Islet precursor cell (in vitro differentiated cells): ENCODE measurements at places on chromosomes 16 and 17.

DNA sequence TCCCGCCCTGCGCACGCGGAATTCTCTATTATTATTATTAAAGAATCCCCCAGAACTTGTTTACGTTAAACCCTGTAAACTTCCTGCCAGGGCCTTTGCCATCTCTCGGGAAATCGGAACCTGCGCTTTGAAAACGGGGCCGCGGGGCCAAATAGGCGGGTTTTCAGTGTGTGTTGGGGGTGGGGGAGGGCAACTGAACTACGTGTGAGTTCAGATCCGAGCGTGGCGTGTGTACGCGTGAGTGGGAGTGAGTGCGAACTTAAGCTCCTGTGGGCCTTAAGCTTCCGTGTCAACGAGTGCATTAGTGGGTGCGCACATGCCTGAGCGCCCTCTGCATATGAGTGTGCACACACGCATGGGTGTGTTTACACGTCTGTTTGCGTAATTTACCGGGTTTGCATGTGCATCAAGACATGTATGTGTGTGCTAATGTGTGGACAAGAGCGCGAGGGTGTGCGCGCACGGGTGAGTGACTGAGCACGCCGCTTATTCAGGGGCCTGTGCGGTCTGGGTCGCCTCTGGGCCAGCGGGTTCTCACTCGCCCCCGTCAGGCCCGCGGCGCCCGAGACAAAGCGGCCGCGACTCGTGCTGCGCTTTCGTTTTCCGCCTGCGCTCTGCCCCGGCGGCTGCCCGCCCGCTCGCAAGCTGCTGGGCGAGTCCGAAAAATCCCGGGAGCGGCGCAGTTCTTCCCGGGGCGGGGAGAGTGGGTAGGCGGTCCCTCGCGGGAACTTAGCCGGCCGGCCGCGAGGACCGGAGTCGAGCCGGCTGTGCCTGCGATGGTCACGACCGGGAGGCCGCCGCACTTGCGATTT is 1.2 kb upstream of the FOXF1 start:
- no peak for DNase-seq

- peak; percentile 82 for DNase-seq
Measured at GRCh38 chr17:16980813-16981731, 9.2 kb upstream of the TNFRSF13B start.

- no peak for DNase-seq
Measured at GRCh38 chr17:82258555-82258954, 14.9 kb downstream of the CSNK1D start.

DNA sequence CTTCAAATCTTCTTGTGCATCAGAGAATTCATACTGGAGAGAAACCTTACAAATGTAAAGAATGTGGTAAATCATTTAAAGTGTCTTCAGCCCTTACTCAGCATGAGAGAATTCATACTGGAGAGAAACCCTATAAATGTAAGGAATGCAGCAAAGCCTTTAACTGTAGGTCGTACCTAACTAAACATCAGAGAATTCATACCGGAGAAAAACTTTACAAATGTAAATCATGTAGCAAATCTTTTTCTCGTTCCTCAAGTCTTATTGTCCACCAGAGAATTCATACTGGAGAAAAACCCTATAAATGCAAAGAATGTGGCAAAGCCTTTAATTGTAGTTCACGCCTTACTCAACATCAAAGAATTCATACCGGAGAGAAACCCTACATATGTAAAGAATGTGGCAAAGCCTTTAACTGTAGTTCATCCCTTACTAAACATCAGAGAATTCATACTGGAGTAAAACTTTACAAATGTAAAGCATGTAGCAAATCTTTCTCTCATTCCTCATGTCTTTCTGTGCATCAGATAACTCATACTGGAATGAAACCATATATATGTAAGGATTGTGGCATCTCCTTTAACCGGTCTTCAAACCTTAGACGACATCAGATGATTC is 118.5 kb upstream of the ZNF267 start:
- no peak for DNase-seq

DNA sequence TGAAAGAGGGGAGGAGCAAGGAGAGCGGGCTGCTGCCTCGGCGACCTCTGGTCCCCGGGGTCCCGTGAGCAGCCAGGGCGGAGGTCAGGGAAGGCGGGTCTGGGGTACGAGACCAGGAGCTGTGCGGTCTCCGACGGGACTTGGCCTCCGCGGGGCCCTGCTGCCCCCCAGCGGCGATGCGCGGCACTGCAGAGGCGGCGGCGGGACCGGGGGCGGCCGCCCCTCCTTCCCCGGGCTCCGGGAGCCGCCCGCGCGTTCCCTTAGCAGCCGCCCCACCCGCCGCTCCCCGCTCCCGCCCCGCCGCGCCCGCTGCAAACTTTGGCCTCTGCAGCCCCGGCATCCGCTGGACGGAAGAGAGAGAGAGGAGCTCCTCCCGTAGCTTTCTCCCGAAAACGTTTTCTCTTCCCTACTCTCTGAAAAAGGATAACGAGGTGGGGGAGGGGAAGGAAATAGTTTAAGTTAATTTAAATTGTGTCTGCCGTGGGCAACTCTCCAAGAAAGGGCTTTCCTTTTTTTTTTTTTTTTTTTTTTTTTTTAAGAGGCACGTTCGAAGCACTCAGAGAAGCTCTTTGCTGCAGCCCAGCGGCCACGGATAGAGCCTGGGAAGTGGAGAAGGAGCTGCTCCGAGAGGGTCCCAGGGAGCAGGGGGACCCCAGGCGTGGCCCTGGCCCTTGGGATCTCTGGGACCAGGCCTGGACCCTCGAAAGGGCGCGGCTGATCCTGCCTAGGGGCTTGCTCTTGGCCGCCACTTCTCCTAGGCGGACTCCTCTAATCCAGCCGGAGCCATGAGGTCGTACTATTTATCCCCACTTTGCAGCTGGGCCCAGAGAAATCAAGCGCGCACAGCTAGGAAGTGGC is 43.2 kb downstream of the C16orf82 start:
- peak; percentile 91 for DNase-seq

DNA sequence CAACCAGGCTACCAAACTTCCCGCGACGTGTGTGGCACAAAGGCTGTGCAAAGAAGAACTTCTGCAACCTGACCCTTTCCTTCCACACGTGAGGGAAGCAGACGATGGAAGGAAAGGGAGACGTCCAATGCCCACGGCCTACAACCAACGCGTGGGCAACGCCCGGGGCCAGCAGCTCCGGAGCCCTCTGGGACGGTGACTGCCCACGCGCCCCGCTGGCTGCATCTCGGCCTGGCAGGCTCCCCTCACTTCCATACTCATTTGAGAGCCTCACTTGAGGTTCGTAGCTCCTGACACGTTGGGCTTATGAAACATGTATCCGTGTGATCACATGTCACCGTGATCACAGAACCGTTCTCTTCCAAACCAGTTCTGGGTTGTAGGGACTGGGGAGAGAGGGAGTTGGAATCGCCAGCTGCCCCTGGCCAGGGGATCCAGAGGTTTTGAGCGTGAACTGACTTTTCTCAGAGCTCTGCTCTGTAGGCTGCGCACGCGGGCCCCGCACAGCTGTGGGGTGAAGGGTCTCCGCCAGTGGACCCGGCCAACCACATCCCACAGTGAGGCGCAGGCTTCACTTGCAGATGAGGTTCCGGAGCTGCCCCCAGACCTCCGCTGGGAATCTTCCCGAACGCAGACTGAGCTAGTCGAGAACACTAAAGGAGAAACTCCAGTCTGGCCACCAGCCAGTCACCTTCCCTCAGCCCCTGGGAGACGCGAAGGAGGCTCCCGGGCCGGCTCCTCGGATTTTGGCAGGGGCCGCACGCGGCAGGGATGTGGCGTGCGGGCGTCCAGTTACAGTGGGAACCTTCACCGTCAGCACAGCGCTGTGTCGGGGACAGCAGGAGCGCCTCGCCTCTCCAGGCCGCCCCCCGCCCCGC is 1.0 kb downstream of the LMF1 start:
- no peak for DNase-seq

DNA sequence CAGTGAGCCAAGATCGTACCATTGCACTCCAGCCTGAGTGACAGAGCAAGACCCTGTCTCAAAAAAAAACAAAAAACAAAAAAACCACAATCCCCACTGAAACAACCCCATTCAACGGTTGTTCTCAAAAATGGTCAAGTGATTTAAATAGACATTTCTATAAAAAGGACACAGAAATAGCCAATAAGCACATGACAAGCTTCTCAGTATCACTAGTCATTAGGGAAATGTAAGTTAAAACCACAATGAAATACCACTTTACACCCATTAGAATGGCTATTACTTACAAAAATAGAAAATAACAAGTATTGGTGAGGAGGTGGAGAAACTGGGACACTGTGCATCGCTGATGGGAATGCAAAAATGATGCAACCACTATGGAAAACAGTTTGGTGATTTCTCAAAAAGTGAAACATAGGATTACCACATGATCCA is 26.6 kb upstream of the MYLK3 start:
- no peak for DNase-seq

- peak; percentile 51 for DNase-seq
Measured at GRCh38 chr17:50837980-50838954, 2.9 kb downstream of the WFIKKN2 start.

GRCh38 chr16:66717776-66718175 is 21.2 kb upstream of the CMTM4 start:
- DNase-seq: peak; percentile 88

DNA sequence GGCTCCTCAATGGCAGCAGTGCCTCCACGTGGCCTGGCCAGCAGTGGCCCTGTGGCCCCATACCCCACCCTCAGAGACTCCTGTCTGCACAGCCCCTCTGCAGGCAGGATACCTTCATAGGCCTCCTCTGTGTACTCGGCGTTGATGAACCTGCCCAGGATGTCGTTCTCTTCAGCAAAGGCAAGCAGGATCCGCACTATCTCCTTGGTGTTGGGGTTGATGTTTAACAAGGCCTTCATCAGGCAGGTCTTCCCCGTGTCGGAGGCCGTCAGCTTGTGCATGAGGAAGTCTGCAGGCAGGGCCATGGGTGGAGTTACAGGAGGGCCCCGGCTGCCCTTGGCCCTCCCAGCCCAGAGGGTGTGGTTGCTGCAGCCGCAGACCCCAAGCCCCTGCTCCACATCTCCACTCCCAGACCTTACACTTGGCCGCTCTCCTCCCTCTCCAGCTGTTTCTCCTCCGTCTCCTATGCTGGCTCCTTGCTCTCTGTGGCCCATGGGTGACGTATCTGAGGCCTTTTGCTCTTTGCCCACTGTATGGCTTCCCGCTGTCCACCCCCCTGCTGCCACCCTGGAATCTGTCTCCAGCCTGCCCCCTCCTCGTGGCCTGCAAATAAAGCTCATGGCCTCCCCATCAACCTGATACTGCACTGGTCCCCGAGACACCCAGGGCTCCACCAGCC is 15.1 kb downstream of the TRPV3 start:
- no peak for DNase-seq

DNA sequence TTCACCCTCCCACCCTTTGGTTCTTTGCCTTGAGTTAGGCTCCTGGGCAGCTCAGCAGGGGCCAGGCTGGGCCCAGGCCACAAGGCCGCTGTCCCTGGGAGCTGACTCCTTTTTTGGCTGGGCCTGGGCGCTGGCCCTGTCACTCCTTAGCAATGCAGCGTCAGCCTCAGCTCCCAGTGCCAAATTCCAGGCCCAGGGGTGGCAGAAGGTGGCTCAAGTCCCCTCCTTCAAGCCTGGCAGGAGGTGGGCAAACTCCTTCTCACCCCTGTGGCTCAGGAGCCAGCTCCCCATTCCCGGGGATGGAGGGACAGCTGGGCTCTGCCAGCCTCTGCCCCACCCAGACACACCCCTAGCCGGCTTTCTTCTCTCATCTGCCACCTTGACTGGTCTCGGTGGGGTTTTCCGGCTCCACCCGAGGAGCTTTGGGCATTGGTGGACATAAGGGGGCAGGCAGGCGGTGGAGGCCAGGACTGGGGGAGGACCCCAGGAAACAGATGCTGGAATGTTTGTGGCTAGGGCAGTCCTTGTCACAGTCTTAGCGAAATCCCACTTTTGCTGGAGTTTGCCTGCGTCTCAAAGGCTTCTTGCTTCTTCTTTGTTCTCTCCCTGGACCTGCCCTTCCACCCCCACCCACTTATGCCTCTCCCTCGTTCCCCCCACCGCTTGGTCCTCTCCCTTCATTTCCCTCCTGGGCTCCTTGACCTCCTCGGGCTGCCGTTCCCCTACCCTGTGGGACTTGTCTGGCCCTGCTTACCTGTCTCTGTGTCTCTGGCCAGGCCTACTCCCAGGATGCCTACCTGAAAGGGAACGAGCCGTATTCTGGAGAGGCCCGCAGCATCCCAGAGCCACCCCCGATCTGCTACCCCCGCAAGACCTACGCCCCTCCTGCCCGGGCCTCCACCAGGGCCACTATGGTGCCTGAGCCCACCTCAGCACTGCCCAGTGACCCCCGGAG is 37.4 kb downstream of the ARHGAP23 start:
- no peak for DNase-seq

- no peak for DNase-seq
Measured at GRCh38 chr16:22306788-22307187, 9.6 kb downstream of the POLR3E start.

- no peak for DNase-seq
Measured at GRCh38 chr16:30567160-30567990, 4.1 kb downstream of the ZNF688 start.

DNA sequence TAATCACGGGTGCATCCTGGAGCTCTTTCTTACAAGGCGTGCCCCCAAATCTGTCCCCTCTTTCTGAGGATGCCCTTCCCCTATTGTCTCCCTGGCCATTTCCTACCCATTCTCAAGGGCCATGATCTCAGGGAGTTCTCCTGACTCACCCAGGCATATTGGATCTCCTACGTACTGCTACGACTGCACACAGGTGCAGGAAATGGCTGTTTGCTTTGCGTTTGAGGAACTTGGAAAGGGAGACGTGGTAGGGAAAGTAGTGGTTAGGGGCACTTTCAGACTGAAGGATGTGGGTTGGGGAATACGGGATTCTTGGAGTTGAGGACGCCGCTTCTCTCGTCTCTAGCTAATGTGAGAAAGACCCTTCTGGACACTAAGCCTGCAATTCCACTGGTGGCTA is 18.7 kb upstream of the MEOX1 start:
- no peak for DNase-seq

DNA sequence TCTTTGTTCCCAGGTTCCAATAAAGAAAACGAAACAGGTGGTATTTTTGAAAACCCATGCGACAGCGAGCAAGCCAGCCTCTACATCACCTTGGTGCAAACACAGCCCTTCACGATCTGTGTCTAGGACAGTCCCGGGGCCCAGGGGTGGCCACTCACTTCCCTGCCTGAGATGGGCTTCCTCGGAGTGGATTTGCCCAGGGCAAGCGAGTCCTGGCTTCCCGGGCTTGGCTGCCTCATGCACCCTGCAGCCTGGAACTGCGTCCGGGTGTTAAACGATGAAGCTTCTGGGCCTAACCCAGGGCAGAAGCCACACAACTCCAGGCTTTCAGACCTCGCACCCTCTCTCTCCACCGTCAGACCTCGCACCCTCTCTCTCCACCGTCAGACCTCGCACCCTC is 66.0 kb downstream of the RPH3AL start:
- DNase-seq: no peak

DNA sequence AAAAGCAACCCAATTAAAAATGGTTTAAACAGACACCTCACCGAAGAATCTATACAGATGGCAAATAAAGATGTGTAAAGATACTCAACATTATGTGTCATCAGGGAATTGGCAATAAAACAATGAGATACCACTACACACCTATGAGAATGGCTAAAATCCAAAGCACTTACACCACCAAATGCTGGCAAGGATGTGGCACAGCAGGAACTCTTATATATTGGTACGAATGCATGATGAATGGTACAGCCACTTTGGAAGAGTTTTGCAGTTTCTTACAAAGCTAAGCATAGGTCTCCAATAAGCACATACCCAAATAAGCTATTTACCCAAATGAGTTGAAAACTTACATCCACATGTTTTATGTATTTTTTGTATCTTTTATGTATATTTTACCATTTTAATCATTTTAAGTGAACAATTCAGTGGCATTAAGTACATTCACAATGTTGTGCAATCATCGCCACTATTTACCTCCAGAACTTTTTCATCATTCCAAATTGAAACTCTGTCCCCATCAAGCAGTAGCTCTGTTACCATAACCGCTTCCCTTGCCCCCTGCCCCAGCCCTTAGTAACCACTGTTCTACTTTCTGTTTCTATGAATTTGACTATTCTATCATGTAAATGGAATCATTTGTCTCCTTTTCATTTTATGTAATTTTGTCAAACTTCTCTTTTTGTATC is 6.7 kb upstream of the ALDH3A2 start:
- DNase-seq: no peak
